ENCODE measurements at places on chromosomes 7 and 10. TPM values are rescaled to one million over a fixed set of nuclear protein-coding genes. Genes with fewer than 3 reads are reported as not detected.

Gene NEUROD6
- 0.22 TPM for polyA plus RNA-seq

Gene SFR1
- 10.9 TPM for polyA plus RNA-seq

Gene PCLO
- polyA plus RNA-seq, result 5.7 TPM

Gene SEC31B
- 26.5 TPM for polyA plus RNA-seq

Gene CHRM2
- polyA plus RNA-seq, result 1.0 TPM

Gene SEMA3C
- 106 TPM for polyA plus RNA-seq

Gene DOCK4
- polyA plus RNA-seq, result 54.5 TPM

Gene TMEM213
- polyA plus RNA-seq, result 0.99 TPM

Gene OLAH
- polyA plus RNA-seq, result 0.19 TPM

Gene CYP2W1
- 5.4 TPM for polyA plus RNA-seq

Gene CYP3A4
- 0.16 TPM for polyA plus RNA-seq

Gene HELLS
- polyA plus RNA-seq, result 43.9 TPM

Gene KLF14
- polyA plus RNA-seq, result 0.21 TPM

Gene LIPF
- 0.12 TPM for polyA plus RNA-seq

Gene ELAPOR2
- 23.4 TPM for polyA plus RNA-seq

Gene TRPV6
- polyA plus RNA-seq, result 8.2 TPM

Gene TWNK
- 8.7 TPM for polyA plus RNA-seq

Gene EGFR
- polyA plus RNA-seq, result 44.3 TPM

Gene PLAC9
- 36.3 TPM for polyA plus RNA-seq

Gene SUGCT
- polyA plus RNA-seq, result 3.2 TPM

Gene UPK3BL2
- polyA plus RNA-seq, result 13.5 TPM

Gene GPR37
- 4.2 TPM for polyA plus RNA-seq

Gene RAPGEF5
- polyA plus RNA-seq, result 47.2 TPM

Gene CLCN1
- polyA plus RNA-seq, result not detected

Gene SPDYE1
- 2.0 TPM for polyA plus RNA-seq

Gene TACR2
- 0.53 TPM for polyA plus RNA-seq

Gene NPC1L1
- 0.36 TPM for polyA plus RNA-seq

Gene CYP26C1
- polyA plus RNA-seq, result 0.04 TPM

Gene SLC18A3
- polyA plus RNA-seq, result not detected

Gene GBX1
- polyA plus RNA-seq, result 0.26 TPM

Gene PRF1
- polyA plus RNA-seq, result 2.6 TPM

Gene ST8SIA6
- polyA plus RNA-seq, result 8.5 TPM

Gene LBX1
- 0.16 TPM for polyA plus RNA-seq

Gene LRRC18
- 1.6 TPM for polyA plus RNA-seq

Gene PPP1R17
- not detected for polyA plus RNA-seq

Gene SLC29A3
- polyA plus RNA-seq, result 8.3 TPM

Gene MSS51
- polyA plus RNA-seq, result 5.5 TPM

Gene ITGA8
- 42.0 TPM for polyA plus RNA-seq

Gene EIF5AL1
- polyA plus RNA-seq, result 3.1 TPM

Gene MAPK8
- polyA plus RNA-seq, result 69.4 TPM

Gene CFTR
- 35.0 TPM for polyA plus RNA-seq

Gene HOXA6
- 13.4 TPM for polyA plus RNA-seq

Gene ZNF33B
- polyA plus RNA-seq, result 49.6 TPM

Gene C7orf33
- polyA plus RNA-seq, result not detected

Gene PAPSS2
- 55.2 TPM for polyA plus RNA-seq

Gene PLXDC2
- polyA plus RNA-seq, result 127 TPM

Gene MACROH2A2
- 78.0 TPM for polyA plus RNA-seq

Gene NYAP1
- polyA plus RNA-seq, result 4.1 TPM

Gene PALD1
- polyA plus RNA-seq, result 24.7 TPM

Gene SOSTDC1
- 24.0 TPM for polyA plus RNA-seq

All from right lung (tissue), 10 donors.